ENCODE measurements at places on chromosomes 3 and 15. TPM values are rescaled to one million over a fixed set of nuclear protein-coding genes. Genes with fewer than 3 reads are reported as not detected.

GRCh38 chr3:56115698-56116097, 352.6 kb downstream of the ERC2 start:
- DNase-seq = no peak

DNA sequence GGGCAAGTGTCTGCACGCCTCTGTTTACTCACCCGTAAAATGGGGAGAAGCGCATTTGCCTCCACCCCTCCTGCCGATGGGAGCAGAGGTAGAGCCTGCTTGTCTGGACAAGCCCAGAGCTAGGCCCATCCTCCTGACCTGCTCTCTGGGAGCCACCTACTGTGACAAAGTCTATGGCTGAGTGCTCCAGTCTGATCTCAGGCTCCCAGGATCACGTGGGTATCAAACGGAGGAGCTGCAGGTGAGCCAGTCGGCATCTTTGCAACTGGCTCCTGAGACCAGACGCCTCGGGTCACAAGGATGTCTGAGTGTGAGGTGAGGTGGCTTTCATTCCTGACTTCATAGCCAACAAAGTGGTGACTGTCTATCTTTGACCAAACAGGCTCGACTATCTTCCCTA, 2.1 kb upstream of the ALDH1A3 start:
- DNase-seq = peak; percentile 93

ONECUT1 gene
- total RNA-seq = not detected

DNA sequence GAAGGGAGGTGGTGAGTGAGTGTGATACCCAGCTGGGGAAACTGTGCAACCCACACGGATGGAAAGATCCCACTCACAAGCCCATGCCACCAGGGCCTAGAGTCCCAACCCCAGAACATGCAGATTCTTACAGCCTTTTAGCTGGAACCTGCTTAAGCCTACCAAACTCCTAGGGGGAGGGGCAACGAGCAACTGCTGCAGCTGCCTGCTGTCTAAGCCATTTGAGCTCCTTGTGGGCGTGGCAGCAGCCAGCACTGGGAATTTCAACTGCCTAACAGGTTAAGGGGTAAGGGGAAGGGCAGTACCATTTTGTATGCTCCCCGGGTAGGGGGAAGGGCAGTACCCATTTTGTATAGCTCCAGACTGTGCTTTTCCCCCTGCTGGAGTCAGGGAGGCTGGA, 673.2 kb upstream of the BCHE start:
- DNase-seq = no peak

GRCh38 chr3:149536429-149536828, 61.9 kb downstream of the TM4SF4 start:
- no peak for DNase-seq

DNA sequence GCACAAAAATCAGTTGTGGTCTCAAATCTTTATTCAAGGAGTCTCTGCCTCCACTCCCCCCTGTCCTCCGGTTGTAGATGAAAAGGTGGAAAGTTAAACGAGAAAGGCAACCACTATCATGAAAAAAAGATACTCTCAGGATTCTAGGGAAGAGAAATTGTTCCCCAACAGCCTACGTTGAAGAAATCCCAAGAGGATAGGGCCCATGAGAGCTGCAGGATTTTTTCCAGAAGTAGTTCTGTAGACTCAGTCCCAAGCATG, 14.3 kb downstream of the ZIC1 start:
- DNase-seq = no peak

PRR20G gene
- total RNA-seq = not detected

- peak; percentile 19 for DNase-seq
Measured at GRCh38 chr3:24154781-24155180, 209.7 kb downstream of the NR1D2 start.

GRCh38 chr15:59668556-59668955, 11.2 kb upstream of the GTF2A2 start:
- DNase-seq = no peak

- DNase-seq = no peak
Measured at GRCh38 chr15:35926007-35926380, 380.0 kb upstream of the DPH6 start.

DNA sequence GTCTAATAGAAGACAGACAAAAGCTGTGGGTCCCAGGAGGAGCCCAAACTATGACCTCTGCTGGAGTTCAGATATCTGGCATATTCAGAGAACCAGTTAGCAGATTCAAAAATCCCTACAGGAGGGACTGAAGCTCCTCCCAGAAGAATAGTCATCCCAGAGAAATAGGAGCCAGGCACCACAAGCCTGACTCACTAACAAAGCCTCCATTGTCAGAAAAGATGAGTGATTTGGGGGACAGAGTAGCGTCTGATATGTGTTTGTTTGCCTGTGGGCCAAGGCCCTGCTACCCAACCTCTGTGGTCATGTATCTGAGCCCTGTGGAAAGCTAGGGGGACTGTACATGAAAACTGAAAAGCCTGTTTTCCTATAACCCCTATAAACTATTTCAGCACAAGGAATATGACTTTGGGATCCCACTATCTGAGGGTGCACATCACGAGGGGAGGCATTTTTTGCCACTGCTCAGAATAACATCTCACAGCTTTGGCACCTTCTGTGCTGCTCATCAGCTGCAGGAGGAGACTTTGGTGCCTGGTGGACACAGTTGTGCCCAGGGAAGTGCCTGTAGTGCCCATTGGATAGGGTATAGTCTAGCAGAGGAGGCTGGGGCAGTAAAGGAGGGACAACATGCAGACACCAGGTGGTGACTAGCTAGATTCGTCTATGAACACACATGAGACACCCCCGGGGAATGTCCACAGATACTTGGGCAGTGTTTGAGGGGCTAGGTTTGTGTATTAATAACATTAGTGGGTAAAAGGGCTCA, 9.7 kb upstream of the LARP6 start:
- peak; percentile 82 for DNase-seq

- DNase-seq = no peak
Measured at GRCh38 chr3:16498130-16498890, 15.2 kb downstream of the RFTN1 start.

GRCh38 chr3:113263778-113264177, 52.4 kb downstream of the BOC start:
- no peak for DNase-seq

CEMIP gene
- 0.61 TPM for total RNA-seq

CEP97 gene
- 20.6 TPM for total RNA-seq

GRCh38 chr3:129992781-129993180, 18.3 kb downstream of the TRH start:
- DNase-seq = no peak

GRCh38 chr3:11653298-11654055, 9.8 kb upstream of the VGLL4 start:
- no peak for DNase-seq

SAMMSON gene
- total RNA-seq = not detected

DNA sequence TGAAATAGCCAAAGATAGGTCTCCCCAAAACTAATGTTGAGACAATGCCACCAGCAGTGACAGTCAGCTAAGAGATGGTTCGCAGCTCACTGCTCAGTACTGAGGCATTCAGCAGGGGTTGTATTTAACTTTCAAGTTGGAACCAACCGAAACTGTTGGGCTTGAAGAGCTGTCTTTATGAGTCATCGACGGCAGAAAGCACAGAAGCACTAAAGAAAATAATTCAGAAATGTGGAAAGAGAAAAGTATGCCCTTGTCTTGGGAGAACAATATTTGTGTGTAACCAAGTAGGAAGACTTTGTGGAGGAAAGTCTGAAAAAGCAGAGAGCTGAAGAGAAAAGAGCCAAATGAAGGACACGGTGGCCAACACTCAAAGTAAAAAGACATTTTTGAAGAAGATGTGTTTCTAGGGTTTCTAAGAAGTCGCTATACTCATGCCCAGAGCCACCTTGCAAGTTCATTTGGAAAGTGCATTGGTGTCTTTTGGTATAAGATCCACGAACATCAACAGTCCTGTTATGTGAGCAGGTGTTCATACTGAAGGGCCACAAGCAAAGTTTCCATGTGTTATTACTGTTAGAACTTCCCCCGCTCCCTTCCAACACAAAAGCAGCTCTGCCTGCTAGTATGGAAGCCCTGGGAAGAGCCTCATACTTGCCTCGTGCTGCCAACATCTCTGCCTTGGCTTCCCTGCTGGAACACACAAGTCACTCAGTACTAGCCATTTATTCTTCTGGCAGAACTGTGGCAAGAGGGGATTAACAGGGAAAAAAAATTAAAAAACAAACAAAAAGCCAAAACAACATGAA, 4.1 kb upstream of the RARB start:
- no peak for DNase-seq

DNA sequence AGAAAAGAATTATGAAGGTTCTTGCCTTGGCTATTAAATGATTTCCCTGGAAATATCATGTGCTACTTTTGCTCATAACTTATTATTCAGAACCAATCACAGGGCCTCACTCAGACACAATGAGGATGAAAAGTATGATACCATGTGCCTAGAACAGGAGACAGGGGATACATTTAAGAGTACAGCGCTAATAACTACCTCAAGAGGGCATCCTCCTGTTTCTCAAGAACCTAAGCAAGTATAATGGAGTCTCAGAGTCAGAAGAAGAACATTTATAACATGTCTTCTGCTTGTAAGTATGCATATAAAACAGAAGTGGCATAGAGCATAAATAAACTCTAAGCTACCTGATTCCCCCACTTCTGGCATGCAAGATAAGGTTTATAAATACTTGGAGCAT, 125.4 kb upstream of the MME start:
- DNase-seq = no peak

- DNase-seq = no peak
Measured at GRCh38 chr3:161413127-161413854, 42.0 kb upstream of the SPTSSB start.

DNA sequence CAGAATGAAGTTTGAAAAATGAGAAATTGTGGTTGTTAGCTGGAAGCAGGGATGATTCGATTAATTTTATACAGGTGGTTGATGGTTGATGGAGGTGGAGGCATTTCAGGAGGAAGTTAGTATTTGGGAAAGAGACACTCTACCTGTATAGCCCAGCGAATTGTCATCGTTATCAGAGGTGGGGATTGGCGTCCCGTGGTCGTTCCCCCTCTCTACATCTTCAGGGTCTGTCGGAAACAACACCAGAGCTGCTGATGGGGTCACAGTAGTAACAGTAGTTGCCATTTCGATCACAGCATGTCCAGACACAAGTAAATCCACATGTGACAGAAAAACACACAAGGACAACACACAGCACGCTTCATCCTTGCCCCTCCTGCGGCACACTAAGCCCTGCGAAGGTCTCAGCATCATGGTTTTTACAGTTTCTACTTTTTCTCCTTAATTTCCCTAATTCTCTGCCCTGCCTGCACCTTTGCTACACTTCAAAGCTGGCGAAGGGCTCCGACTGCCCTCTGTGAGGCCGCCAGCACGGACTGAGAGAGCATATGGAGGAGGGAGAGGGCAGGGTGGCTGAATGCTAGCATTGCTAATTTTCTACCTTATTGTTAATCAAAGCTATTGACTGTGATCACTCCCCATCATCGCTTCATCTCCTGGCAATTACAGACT, 642.3 kb downstream of the ROBO1 start:
- DNase-seq = no peak

- no peak for DNase-seq
Measured at GRCh38 chr15:51374131-51374530, 32.7 kb downstream of the GLDN start.

DNA sequence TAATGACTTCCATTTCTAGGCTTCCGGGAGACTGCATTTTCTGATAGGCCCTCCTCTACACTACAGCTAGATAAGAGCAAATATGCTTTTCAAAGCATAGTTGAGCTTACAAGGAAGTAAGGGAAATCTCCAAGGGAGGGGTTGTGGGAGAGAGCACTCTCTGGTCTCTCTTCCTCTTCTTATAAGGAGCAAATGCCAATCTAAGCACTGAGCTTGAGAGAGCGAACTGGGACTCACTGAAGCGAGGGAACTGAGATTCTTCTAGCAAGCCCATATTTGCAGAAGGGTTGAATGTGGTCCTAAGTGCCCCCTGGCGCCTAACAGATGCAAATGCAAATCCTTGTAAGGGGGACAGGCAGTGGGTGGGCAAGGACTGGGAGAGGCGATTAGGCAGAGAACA, 164.8 kb downstream of the ERC2 start:
- DNase-seq = no peak

GRCh38 chr3:155211266-155211665, 82.2 kb downstream of the STRIT1 start:
- DNase-seq = no peak

DNA sequence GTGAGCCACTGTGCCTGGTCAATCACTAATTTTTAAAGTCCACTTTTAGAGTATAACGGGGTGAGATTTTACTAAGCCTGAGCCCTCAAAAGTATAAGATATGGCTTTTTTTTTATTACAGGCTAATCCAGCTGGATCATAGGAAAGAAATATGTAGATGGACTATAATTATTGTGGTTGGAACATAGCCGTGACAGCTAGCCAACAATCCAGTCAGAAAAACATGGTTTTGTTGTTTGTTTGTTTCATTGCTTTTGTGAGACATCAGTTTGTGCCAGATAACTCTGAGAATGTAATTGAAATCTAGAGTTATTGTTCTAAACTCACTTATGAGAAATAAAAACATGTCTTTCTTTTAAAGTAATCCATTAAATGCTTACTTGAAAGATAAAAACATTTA, 37.3 kb upstream of the ATOSA start:
- DNase-seq = no peak

DNA sequence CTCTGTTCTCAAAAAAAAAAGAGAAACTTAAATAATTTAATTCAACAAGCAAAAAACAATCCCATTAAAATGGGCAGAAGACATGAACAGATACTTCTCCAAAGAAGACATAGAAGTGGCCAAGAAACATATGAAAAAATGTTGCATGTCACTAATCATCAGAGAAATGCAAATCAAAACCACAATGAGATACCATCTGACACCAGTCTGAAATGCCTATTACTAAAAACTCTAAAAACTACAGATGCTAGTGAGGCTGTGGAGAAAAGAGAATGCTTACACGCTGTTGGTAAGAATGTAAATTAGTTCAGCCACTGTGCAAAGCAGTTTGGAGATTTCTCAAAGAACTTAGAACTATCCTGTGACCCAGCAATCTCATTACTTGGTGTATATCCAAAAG, 382.9 kb downstream of the OTOL1 start:
- no peak for DNase-seq
